ENCODE measurements at places on chromosomes 11 and 22. TPM values are rescaled to one million over a fixed set of nuclear protein-coding genes. Genes with fewer than 3 reads are reported as not detected.

GRCh38 chr11:29022676-29023075 is 914.5 kb downstream of the METTL15 start:
- no peak for DNase-seq

DNA sequence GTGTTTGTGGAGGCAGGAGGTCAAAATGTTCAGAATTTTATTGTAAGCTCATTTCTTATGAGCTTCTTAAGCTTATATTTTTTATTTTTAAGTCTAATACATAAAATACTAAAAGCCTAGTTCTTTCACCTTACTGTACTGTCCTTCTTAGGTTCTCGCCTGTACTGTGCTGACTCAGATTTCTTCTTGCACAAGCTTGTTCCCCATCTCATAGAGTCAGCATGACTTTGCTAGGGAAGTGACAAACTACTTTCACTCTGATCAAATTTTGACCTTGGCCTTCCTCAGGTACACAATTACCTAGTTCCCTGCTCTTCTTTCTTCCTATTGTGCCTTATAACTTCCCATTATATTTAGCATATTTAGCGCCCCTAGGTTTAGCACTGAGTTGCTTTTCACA is 81.5 kb downstream of the STK33 start:
- DNase-seq = no peak

DNA sequence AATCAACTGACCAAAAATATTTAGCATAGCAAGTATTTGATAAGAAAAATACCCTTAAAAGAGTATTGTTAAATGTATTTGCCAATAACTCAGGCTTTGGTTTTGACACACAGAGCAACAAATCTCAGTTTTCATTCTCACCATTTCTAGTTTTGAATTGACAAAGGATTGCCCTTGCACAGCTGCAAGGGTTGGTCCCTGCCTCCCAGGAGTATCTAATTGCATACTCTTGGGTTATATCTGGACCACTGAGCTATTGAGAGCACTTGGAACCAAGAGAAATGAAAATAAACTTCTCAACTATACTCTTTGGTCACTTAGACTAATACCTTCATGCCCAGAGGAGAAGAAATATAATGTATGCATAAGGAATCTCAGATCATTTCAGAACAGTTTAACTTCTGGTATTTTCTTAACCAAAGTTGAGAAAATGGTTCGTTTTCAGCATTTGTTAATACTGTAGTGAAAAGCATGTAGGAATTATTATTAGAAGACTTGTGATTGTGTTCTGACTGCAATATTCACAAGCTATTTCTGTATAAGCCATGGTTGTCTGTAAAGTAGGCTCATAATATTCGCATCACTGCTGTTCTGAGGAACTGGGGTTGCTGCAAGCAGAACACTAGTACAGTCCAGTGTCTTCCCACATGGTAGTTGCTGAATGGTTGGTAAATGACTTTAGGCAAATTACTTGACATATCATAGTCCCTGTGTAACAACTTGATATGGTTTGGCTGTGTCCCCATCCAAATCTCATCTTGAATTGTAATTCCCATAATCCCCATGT is 7.9 kb downstream of the C2CD3 start:
- no peak for DNase-seq

Gene OOSP4A
- total RNA-seq = not detected

DNA sequence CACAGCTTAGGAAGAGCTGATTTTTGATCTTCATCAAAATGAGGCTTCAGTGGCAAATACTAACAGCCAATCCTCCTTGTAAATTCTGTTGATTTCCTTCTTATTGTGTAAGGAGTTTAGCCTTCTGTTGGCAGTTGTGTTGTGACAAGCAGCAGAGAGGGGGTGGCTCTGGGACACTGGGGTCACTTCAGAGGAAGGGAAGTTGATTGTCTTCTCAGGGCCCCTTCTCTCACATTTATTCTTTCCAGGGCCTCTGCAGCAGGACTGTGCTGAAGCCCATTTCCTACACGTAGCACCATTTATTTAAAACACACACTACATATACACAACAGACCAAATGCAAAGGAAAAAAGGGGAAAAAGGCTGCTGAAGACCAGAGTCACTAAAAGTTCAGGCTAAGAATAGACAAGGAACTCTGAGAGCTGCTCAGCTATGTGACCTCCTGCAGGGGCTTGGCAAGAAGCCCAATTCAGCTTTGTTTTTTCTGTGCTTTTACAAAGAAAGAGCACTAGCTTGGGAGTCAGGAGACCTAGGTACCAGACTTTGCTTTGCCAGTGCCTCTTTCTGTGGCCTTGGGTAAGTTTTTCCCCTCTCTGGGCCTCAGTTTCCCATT is 28.3 kb upstream of the UPB1 start:
- DNase-seq = no peak

GRCh38 chr22:27785831-27786230 is 15.7 kb downstream of the MN1 start:
- DNase-seq = no peak

GRCh38 chr11:104142698-104143097 is 21.2 kb downstream of the PDGFD start:
- DNase-seq = no peak

DNA sequence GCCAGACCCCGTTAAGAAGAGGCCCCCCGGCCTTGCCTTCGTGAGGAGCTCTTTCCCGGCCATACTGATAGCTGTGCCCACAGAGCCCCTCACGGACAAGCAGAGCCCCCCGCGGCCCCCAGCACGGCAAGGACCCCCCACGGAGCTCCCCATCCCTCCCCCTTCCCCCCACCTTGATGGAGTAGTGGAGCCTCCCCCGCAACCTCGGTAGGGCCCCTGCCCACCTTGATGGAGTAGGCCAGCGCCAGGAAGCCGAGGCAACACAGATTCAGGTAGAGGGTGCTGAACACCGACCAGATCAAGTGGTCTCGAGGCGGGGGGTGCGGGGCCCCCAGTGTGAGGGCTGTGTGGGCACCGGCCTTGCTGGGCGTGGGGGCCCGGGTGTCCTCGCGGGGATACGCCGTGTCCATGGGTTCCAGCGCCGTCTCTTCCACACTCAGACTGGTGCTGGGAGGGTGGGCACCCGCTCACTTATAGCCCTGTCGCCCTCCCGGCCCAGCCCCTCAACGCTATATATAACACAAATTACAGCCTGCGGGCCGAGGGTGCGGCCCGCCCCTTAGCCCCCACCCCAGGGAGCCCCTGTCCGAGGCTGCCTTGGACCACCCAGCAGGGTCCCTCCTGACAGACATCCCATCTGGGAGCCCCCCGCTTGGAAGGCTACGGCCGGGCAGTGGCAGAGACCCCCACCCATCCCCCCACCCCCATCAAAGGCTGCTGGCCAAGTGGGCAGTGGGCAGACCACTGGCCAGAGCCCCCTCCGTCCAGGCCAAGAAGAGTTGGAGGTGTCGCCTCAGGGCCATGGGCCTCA is at the start of gene IFITM5:
Gene IFITM5 (minus strand): TSS at position 446 of the 811 bp plus-strand sequence. CDS start 36 bp downstream, at position 410.
- no peak for DNase-seq

DNA sequence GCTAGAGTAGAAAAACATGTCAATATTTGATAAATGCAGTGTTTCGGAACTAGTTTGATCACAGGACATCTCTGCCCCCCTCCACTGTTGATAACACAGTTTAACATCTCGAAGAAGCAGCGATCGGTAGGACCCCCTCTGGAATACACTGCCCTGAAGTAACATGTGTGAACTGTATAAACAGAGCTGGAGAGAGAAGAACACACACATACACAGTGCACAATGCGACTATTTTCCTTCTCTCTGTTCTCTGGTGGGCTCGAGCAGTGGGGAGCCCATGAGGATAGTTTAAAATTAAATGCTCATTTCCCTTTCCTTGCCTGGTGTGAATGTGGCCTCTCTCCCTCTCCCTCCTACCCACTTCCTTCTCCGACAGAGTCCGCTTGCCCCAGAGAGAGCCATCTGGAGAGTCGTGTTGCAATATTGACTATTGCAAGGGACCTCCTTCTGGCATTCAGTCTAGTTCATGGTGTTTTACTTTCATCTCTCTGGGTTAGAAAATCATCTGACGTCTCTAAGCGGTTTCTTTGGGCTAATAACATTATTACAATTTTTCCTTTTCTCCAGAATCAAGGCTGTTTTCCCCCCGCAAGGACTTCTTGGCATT is 51.6 kb upstream of the BARX2 start:
- DNase-seq = no peak

GRCh38 chr11:1153951-1154493 is 3.7 kb upstream of the MUC5AC start:
- peak; percentile 66 for DNase-seq
